Right renal cortex interstitium (tissue), 3 donors: ENCODE measurements at places on chromosomes 6 and 20.
A peak's percentile ranks its signal among the peaks of the same experiment; 100 is the strongest.

DNA sequence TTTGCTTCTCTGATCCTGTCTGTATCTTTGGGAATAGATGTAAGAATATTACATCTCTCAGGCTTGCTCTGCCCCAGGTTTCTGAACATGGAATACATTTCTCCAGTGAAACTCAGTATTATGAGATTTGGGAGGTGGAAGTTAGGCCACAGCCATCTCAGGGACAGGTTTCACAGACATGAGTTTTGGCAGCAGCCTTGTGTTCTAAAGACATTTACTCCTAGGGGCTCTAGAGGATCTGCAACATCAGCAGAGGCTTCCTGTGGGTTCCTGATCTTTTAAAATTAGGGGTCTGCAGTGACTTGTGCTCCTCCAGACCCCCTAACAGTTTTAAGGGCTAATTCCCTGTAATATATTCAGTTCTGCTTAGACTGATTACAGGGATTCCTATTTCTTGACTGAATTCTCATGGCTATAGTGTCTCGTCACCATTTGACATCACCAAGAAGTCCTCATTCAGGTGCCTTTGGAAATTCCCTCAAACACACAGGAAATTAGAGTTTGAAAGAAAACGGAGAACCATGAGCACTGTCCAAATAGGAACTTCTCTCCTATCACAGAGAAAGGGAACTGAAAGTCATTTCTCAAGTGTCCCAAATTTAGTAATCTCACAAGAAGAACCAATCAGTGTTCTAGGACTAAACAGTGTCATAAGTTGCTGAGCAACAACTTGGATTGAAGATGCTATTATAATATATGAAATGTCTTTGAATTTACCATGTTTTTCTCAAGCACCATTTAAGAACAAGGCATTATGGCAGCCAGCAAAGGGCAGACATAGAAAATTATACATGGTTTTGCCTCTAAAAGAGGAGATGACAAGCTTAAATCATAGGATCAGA lies 2.5 kb upstream of the HLA-DRA start:
- no peak for DNase-seq

GRCh38 chr6:144479991-144480390 lies 194.9 kb downstream of the UTRN start:
- no peak for DNase-seq

GRCh38 chr6:166998256-166999144 lies 697 bp upstream of the CEP43 start:
- DNase-seq = no peak

GRCh38 chr6:29924731-29925130 lies 17.6 kb upstream of the HLA-A start:
- DNase-seq = no peak

- DNase-seq = no peak
These were observed 285.1 kb upstream of the ID4 start for GRCh38 chr6:19552076-19552475.

- DNase-seq = no peak
These were observed 108.6 kb upstream of the MRPS10 start for GRCh38 chr6:42326248-42326647.

DNA sequence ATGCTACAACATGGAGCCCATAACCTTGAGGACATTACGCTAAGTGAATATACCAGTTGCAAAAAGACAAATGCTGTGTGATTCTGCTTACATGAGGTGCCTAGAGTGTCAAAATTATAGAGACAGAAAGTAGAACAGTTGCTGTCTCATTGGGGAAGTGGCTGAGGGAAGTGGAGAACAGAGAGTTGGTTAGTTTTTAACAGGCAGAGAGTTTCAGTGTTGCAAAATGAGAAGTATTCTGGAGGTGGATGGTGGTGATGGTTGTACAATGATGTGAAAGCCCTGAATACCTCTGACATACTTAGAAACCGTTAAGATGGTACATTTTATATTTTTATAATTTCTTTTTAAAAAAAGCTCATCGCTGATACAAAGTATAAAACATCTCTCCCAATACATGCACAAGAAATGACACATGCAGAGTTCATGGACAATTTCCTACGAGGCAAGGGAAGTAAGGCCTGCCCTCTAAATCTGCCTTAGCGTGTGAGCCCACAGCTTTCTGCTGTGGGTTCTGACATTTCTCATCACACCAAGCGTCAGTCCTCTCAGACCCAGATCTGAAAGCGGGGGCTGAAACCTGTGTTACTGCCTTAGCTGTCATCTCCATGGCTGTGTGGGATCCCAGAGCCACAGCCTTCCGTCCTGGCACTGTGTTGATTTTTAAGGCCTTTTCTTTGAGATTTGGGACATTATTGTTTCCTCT lies 126.0 kb downstream of the RNASET2 start:
- no peak for DNase-seq

DNA sequence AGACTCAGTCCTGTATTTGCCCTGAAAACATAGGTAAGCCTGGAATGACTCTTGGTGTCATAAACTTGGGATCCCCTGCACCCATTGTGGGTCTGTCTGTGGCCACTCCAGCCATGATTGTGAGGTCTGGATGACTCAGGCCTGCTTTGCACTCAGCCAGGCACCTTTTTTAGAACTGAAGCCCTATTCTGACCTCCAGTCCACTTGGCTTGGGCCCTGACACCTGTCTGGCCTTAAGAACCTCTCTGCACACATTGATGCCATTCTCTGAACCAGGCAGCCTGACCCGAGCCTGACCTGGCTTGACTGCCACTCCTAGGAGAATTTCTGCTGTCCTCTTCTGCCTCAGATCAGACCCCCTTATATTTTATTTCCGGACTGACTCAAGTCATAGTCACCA lies 383.7 kb downstream of the MAFB start:
- DNase-seq = no peak

GRCh38 chr6:32439139-32439538 lies 548 bp upstream of the HLA-DRA start:
- DNase-seq = no peak

DNA sequence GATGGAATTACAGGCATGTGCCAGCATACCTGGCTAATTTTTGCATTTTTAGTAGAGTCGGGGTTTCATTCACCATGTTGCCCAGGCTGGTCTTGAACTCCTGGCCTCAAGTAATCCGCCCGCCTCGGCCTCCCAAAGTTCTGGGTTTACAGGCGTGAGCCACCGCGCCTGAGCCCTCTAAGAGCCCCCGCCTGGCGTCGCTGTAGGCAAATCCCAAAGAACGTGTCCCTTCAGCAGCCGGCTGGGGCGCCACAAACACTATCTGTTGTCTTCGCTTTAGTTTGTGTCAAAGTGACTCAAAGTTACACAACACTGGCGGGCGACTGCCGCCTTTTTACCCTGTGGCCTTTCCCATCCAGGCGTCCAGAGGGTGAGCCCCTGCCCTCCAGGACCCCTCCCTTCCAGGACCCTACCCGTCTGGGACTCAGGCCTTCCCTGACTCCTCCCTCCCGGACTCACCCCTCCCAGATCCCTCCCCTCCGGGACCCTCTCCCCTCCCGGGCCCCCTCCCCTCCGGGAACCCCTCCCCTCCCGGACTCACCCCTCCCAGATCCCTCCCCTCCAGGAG lies 940 bp upstream of the ADRM1 start:
- DNase-seq = peak; percentile 71

DNA sequence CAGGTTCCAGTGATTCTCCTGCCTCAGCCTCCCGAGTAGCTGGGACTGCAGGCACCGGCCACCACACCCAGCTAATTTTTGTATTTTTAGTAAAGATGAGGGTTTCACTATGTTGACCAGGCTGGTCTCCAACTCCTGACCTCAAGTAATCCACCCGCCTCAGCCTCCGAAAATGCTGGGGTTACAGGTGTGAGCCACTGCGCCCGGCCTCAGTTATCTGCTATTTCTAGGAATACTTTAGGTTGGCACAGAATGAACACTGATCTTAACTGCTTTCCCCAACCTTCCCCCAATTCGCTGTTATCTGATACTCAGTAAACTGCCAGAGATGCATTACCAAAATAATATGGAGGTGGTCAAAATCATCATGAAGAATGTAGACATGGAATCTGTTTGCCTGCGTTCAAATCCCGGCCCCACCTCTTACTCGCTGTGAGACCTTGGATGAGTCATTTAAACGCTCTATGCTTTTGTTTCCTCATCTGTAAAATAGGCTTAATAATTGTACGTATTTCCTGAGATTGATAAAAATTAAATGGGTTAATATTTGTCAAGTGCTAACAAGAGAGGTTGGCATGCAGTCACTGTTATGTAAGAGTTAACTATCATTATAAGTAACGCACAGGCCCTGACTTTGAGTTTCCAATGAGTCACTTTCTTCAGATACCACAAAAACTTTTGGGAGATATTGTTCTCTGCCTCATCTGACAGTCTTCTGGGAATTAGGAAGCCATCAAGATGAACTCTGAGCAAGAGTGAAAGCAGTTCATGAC lies 44.5 kb upstream of the NCOA3 start:
- no peak for DNase-seq

GRCh38 chr6:17705778-17706579 lies 746 bp downstream of the NUP153 start:
- DNase-seq = peak; percentile 27

- DNase-seq = no peak
These were observed 56.6 kb upstream of the POU3F2 start for GRCh38 chr6:98777762-98778161.

DNA sequence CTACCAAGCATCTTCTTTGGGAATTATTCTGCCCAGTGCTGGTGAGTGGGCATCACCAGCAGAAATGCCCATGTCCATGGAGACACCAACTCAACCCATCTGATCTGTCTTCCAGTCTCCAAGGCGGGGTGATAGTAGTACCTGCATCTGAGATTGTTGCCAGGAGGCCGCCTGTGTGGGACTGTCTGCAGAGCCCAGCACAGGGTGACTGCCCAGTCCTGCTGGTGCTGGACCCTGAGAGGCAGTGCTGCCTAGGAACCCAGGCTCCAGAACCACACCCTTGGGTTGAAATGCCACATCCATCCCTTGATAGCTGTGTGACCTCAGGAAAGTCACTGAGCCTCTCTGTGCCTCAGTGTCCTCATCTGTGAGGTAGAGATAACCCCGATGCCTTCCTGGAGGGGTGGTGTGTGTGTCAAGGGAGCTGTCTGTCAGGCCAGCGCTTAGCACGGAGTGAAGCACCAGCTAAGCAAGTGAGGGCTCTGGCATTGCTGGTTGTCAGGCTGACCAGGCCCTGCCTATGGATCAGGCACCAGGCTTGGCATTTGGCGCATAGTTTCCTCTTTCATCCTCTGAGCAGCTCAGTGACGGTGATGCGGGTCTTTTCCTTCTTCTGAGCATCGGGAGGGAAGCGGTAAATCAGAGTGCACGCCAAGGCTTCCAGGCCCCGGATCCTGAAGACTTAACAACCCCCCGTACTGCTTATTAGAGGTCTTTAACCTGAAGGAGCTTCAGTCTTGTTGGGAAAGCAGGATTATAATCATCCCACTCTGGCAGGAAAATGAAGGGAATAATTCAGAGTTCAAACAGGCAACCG lies 268.2 kb downstream of the CDH4 start:
- DNase-seq = no peak

- no peak for DNase-seq
These were observed 429 bp downstream of the AMD1 start for GRCh38 chr6:110874880-110875547.

- DNase-seq = no peak
These were observed 5.3 kb upstream of the COL12A1 start for GRCh38 chr6:75210885-75211739.

- DNase-seq = no peak
These were observed 3.0 kb downstream of the WFDC5 start for GRCh38 chr20:45111799-45112471.

- no peak for DNase-seq
These were observed 7.3 kb upstream of the USP45 start for GRCh38 chr6:99522531-99522930.

DNA sequence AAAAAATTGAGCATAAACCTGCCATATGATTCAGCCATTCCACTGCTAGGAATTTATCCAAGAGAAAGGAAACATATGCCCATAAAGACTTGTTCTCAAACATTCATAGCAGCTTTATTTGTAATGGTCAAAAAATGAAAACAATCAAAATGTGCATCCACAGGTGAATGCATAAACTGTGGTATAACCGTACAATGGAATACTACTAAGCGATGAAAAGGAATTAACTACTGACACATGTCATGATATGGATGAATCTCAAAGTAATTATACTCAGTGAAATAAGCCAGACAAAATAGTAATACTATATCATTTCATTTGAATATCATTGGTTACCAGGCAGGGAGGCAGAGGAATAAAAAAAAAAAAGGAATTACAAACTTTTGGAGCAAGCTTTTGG lies 25.8 kb upstream of the BRPF3 start:
- DNase-seq = no peak

DNA sequence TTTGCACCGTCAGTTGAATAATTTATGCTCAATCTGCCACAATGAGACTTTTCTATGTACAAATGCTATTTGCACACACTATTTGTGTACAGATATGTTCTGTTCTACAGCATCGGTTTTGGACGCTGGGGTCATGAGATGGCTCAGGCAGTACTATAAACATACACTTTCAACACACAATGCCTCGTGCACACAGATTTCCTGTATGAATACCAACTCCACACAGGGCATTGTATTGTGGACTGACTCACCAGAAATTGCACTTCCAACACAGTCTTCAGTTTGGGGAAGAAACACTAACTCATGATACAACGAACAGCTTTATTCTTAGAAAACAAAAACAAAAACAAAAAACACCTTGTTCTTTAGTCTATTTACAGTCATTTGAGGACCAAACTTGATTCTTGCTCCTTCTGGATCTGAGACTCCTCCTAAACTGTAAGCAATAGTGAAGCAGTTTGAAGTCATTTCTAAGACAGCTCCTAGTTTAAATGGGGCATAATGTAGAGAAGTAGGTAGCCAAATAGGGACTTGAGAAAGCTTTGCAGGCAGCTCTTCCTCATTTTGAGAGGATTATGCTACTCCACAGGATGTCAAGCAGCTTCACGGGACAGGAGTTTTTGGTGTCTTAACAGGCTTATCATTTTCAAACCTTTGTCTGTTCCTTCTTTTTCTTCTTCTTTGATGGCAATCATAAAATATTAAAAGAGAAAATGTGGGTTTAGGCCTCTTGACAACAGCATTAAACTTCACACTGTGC lies 33.7 kb downstream of the GJA10 start:
- DNase-seq = no peak

DNA sequence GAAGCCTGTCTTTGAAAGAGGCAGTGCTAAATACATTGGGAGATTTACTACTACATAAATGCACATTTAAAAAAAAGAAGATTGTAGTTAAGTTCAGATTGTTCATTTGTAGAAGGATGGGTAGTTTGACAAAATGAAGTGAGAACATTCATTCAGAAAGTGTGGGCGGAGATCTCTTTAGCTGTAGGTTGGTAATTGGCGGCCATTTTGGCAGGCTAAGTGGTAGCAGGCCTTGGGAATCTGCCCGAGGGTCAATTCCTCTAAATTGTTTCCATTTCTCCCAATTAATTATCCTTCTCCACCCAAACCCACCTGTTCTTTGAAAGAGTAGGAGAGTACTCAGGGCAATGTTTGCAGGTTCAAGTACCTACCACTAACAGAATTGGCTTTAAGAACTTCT lies 17.9 kb downstream of the SOX4 start:
- DNase-seq = no peak

GRCh38 chr6:169720207-169720855 lies 4.0 kb downstream of the PHF10 start:
- DNase-seq = no peak
